Spinal cord (tissue), 10 donors: ENCODE measurements at places on chromosomes 2 and 18.

- DNase-seq = no peak
- H3K27me3 ChIP-seq = no peaks in the 10 kb centered on the region
- peaks cover 3% of the 10 kb centered on the region for H3K4me1 ChIP-seq
- H3K27ac ChIP-seq = peak overlapping the region; percentile 80
- no peaks in the 10 kb centered on the region for H3K36me3 ChIP-seq
These were observed 182.5 kb downstream of the TCF4 start for GRCh38 chr18:55405475-55405874.

- H3K4me1 ChIP-seq = peaks cover 51% of the 10 kb centered on the region
- no peak for DNase-seq
- peak overlapping the region; percentile 79 for H3K4me3 ChIP-seq
- H3K27ac ChIP-seq = peak overlapping the region; percentile 98
These were observed 3.7 kb downstream of the ZFP36L2 start for GRCh38 chr2:43222475-43223309.

GRCh38 chr2:137838255-137839092 is 125.8 kb upstream of the HNMT start:
- no peak overlapping the region for H3K27ac ChIP-seq
- H3K27me3 ChIP-seq = no peaks in the 10 kb centered on the region
- H3K36me3 ChIP-seq = no peaks in the 10 kb centered on the region
- DNase-seq = peak; percentile 9
- H3K4me1 ChIP-seq = no peaks in the 10 kb centered on the region
- H3K4me3 ChIP-seq = no peak overlapping the region

- H3K4me1 ChIP-seq = no peaks in the 10 kb centered on the region
- H3K27me3 ChIP-seq = no peaks in the 10 kb centered on the region
- no peak overlapping the region for H3K27ac ChIP-seq
These were observed 25.7 kb downstream of the PSMA8 start for GRCh38 chr18:26159353-26159752.

- H3K27me3 ChIP-seq = no peaks in the 10 kb centered on the region
- DNase-seq = no peak
- H3K4me1 ChIP-seq = peaks cover 5% of the 10 kb centered on the region
- no peak overlapping the region for H3K27ac ChIP-seq
These were observed 279.2 kb downstream of the ALPK2 start for GRCh38 chr18:58349650-58350049.

DNA sequence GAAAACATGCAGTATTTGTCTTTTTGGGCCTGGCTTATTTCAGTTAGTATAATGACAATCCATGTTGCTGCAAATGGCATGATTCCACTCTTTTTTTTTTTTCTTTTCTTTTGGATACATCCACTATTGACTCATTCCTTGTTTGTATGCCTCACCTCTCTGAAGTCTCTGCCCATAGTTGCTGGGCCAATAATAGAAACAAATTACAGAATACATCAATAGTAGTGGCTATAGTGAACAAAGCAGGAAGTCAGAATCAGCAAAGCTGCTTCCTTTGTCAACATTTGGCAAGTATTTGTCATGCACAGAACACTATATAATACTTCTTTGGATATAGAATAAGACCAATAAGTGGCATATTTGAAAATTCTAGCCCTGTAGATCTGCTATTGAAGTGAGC is 609.7 kb downstream of the STK39 start:
- no peak overlapping the region for H3K4me3 ChIP-seq
- H3K27ac ChIP-seq = no peak overlapping the region
- H3K4me1 ChIP-seq = no peaks in the 10 kb centered on the region
- H3K36me3 ChIP-seq = no peaks in the 10 kb centered on the region
- no peak for DNase-seq

- DNase-seq = no peak
- no peaks in the 10 kb centered on the region for H3K36me3 ChIP-seq
- H3K4me3 ChIP-seq = no peak overlapping the region
- H3K27ac ChIP-seq = no peak overlapping the region
These were observed 155.5 kb upstream of the ACVR2A start for GRCh38 chr2:147689220-147689909.

DNA sequence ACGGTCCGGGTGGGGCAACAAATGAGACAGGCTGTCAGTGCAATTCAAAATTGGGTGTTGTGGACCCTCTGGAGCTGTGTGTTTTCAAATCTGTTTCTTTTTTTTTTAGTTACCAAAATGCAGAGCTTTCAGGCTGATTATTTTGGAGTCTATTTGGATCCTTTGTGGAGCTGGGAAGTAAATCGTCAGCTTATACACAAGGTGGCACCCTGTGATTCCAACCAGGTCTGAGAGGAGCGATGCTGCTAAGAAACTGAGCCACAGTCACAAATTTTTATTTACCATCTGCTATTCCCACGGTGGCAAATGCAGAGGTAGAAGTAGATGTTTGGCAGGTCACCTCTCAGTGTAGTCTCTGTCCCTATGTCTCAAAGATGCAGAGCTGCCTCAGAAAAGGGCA is 3.8 kb upstream of the EPC2 start:
- DNase-seq = peak; percentile 43
- no peaks in the 10 kb centered on the region for H3K27me3 ChIP-seq
- H3K36me3 ChIP-seq = no peaks in the 10 kb centered on the region
- H3K27ac ChIP-seq = no peak overlapping the region

- no peak overlapping the region for H3K4me3 ChIP-seq
- peaks cover 3% of the 10 kb centered on the region for H3K36me3 ChIP-seq
- no peaks in the 10 kb centered on the region for H3K27me3 ChIP-seq
- no peak for DNase-seq
- no peak overlapping the region for H3K27ac ChIP-seq
These were observed 12.0 kb downstream of the TCF4 start for GRCh38 chr18:55576001-55576400.
